H9 (cell line): ENCODE measurements at places on chromosomes 4 and X.

DNA sequence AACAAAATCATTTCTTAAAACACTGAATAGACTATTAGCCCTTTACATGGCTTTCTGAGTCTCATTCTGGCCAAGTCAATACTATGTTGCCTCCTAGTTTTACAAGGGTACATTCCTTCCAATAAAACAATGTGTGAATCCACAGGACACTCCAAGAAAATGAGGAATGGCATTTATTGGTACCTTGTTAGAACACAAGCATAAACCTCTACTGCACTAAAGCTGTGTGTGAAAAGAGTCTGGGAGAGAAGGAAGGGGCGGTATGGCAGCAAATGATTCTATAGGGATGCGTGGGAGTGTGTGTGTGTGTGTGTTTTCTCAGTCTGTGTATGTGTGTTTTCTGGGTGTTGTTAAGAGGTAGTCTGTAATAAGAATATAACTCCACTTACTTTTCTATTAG, 48.9 kb downstream of the CXCL1 start:
- DNase-seq, result no peak

DNA sequence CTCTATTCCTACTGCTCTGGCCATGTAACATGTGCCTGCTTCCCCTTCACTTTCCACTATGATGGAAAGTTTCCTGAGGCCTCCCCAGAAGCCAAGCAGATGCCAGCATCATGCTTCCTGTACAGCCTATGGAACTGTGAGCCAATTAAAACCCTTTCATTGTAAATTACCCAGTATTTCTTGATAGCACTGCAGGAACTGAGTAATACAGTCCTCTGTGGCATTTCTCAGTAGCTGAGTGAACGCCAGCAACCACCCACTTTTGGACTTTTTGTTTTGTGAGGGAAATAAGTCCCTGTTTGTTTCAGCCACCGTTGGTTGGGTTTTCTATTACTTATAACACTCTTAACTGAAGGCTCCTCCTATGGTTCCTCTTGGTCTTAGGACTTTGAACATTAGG, 104.1 kb downstream of the C4orf51 start:
- DNase-seq, result no peak

- peak; percentile 81 for DNase-seq
Observed at GRCh38 chrX:153539171-153539978, 21.9 kb downstream of the ATP2B3 start.

DNA sequence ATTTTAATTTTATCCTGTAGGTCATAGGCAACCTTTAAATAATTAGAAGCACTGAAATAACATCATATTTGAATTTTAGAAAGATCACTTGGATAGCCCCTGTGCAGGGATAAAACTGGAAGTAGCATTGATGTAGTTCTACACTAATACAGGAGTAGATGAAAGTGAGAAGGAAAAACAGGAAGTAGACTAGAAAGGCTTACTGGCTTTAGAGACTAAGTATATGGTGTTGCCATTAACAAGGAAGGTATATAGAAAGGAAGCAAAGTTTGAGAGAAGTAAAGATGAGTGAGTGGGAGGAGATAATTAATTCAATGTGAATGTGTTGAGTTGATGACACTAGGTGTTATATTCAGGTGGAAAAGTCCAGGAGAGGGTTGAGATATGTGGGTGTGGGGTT, 73.1 kb upstream of the EPGN start:
- DNase-seq, result no peak

GRCh38 chr4:19993242-19993641, 258.5 kb upstream of the SLIT2 start:
- DNase-seq, result no peak

DNA sequence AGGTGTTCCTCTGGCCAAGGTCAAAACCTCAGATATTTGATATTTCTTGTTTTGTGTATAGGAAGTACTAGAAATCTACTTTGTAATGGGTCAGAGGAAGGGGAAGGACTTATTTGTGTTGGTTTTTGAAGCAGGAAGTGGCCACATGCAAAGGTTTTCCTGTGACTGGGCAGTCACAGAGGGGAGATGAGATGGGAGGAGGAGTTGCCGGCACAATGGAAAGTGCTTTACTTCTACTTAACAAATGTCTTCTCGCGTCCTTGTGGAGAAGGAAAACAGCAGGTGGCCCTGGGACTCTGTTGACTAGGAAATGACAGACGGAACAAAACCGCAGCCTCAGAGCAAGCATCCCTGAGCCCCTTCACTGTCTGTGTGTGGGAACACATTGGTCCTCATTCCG, 46.6 kb downstream of the SHROOM2 start:
- peak; percentile 40 for DNase-seq
